Psoas muscle (tissue), 8 donors: ENCODE measurements at places on chromosomes 5 and 9.
A peak's percentile ranks its signal among the peaks of the same experiment; 100 is the strongest.

GRCh38 chr9:21831841-21832509 lies 29.5 kb downstream of the MTAP start:
- no peak for DNase-seq

GRCh38 chr5:143398451-143399237 lies 4.8 kb downstream of the NR3C1 start:
- no peak for DNase-seq

- no peak for DNase-seq
Measured at GRCh38 chr5:27491047-27491446, 452.7 kb upstream of the CDH9 start.

DNA sequence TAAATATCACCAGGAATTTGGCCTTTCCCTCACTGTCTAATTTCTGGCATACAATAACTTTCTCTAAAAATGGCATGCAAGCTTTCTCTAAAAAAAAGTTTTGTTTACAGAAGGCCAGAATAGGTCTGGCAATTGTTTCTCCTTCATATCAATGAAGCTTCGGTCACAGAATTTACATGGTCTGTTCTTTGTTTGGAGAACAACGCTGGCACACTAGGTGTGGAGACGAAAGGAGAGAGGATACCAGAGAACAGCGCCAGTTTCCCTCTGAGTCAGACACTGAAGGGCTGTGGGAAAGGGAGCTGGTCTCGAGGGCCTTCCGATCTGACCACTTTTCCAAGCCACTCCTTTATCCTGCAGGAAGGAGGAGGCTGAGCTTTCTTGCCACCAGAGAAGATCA lies 60.1 kb upstream of the ITGA1 start:
- DNase-seq, result peak; percentile 43

- DNase-seq, result no peak
Measured at GRCh38 chr5:125152044-125152443, 405.6 kb upstream of the ZNF608 start.
